ENCODE measurements at places on chromosomes 7 and 10. TPM values are rescaled to one million over a fixed set of nuclear protein-coding genes. Genes with fewer than 3 reads are reported as not detected.

- DNase-seq: no peak
Observed at GRCh38 chr10:21349912-21350286, 175.6 kb downstream of the SKIDA1 start.

GRCh38 chr10:93995598-93996271 lies 2.0 kb downstream of the PLCE1 start:
- no peak for DNase-seq

Gene OTUD1
- total RNA-seq: 3.8 TPM

Gene HKDC1
- not detected for total RNA-seq

- DNase-seq: no peak
Observed at GRCh38 chr7:117347480-117347879, 24.6 kb upstream of the WNT2 start.

DNA sequence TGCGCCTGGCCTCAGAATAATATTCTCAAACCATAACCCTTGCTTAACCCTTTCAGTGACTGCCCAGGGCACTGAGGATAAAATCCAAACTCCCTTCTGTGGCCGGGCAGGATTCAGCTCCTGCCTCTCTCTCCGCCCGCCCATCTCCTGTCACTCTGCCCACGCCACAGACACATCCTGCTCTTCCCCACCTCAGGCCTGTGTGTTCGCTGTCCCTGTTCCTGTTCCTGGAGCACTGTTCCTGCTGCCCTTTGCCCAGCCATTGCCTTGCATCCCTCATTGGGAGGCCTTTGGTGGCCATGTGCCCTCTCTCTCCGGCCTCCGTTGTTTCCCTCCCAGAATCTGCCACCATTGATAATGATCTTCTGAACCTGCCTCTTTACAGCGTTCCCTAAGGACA lies 108.8 kb downstream of the SH3PXD2A start:
- no peak for DNase-seq

DNA sequence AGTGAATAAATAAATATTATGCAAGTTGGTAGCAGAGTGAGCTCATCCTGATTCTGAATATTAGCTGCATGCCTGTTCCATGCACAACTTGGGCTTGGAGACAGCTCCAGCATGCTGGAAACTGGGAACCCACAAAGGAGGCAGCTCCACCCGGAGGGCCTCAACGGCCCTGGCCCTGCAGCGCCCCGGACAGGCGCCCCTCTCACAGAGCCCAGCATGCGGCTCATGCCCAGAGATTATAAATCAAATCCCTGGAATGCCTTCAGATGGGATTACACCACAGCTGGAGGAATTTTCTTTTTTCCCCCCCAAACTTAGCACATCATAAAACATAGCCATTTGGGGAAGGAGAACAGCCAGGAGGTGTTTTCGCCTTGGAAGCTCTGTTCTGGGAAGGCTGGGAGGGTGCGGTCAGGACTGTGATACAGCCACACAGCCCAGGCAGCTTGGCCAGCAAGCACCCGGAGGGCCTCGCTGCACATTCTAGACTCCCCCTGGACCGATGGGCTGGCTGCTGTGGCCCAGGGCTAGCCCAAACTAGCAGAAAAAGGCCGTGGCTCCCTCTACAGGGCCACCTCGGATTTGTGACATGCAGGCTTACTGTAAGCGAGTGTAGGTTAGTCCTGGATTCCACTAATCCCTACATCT lies 102.4 kb downstream of the PTPN20 start:
- DNase-seq: peak; percentile 73

Gene CALML3
- not detected for total RNA-seq

DNA sequence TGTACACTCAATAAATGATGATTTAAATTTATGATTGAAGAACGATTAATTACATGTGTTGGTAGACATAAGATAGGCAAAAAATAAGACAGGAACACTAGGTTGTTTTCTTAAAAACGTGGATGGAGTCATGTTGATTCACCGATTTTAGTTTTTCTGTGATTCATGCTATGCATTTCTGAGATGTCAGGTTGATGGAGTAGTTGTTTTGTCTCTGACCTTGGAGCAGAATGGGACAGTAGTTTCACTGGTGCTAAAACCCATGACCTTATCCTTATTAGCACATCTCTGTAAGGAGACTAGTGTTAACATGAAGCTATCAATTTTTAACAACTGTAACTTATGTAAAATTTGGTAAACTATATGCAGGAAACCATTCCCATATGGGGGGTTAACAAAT lies 611.6 kb upstream of the FZD8 start:
- DNase-seq: no peak

DNA sequence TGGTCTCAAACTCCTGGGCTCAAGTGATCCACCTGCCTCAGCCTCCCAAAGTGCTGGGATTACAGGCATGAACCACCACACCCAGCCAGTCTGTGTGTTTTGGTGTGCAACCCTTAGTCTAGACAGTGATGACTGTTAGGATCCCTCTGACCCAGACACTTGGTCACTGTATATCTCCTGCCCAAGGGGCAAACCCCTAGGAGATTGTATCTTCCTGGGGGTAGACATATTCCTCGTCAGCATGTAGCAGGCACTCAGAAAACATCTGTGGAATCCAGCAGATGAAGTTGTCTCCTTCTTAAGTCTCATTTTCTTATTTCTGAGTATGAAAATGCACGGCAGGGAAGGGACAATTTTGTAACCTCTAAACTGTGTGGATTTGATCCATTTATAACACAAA lies 292.5 kb downstream of the GFRA1 start:
- DNase-seq: no peak

GRCh38 chr7:151890355-151891004 lies 13.6 kb upstream of the PRKAG2 start:
- DNase-seq: peak; percentile 27

Gene UBTD1
- total RNA-seq: 18.1 TPM

Gene PTPRZ1
- total RNA-seq: 74.2 TPM

Gene VGF
- total RNA-seq: 37.1 TPM

Gene ADCYAP1R1
- total RNA-seq: 7.4 TPM

- no peak for DNase-seq
Observed at GRCh38 chr7:2459674-2460073, 16.5 kb downstream of the GRIFIN start.

GRCh38 chr7:2029211-2029905 lies 203.4 kb downstream of the MAD1L1 start:
- DNase-seq: no peak

Gene SFXN2
- total RNA-seq: 32.7 TPM

DNA sequence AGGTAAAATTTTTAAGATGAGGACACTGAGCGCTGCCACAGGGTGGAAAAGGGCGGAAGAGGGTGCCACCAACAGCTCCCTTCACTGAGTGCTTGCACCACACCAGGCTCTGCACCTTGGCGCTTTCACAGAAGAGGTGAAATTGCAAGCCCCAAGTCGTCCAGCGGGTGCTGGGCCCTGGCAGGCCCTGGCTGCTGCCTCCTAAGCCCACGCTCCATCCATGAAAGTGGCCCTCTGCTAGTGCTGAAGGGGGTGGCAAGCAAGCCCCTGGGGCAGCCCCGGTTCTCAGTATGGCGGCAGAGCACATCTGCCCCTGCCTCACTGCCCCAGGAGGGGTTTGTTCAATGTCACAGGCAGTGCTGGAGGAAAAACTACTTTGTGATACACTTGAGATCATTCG lies 95.1 kb downstream of the SLIT1 start:
- no peak for DNase-seq

DNA sequence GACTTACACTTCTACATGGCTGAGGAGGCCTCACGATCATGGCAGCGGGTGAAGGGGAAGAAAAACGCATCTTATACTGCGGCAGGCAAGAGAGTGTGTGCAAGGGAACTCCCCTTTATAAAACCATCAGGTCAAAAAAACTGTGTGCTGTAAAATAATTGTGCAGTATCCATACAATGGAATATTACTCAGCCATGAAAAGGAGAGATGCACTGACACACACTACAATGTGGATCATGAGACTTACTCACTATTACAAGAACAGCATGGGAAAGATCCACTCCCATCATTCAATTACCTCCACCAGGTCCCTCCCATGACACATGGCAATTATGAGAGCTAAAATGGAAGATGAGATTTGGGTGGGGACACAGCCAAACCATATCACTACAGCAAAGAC lies 27.2 kb upstream of the CARD11 start:
- no peak for DNase-seq

DNA sequence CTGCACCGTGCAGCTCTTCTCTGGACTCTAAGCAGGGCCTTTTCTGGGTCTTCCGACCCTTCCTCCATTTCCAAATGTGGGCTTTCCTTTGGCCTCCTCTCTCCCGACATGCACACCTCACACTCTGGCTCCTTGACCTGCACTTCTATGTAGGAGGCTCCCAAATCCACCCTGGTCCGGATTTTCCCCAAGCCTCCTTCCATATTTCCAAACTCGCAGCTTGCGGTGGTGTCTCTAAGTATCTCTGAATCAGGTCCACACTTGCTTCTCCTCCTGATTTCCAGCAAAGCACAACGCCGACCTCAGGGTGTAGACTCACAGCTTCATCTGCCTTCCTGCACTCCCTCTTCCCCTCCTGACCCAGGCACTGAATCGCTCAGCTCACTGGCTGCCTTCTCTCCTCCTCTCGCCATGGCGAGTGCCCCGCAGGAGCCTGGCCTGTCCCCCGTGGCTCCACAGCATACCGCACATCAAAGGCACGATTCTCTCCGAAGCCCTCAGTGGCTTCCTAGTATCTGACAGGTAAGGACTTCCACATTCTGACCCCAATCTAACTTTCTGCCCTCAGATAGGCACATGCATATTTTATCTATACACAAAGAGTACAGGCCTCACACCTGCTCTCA lies 27.8 kb downstream of the DIP2C start:
- no peak for DNase-seq
